Foreskin fibroblast (primary cell): ENCODE measurements at places on chromosomes 5 and 9.

DNA sequence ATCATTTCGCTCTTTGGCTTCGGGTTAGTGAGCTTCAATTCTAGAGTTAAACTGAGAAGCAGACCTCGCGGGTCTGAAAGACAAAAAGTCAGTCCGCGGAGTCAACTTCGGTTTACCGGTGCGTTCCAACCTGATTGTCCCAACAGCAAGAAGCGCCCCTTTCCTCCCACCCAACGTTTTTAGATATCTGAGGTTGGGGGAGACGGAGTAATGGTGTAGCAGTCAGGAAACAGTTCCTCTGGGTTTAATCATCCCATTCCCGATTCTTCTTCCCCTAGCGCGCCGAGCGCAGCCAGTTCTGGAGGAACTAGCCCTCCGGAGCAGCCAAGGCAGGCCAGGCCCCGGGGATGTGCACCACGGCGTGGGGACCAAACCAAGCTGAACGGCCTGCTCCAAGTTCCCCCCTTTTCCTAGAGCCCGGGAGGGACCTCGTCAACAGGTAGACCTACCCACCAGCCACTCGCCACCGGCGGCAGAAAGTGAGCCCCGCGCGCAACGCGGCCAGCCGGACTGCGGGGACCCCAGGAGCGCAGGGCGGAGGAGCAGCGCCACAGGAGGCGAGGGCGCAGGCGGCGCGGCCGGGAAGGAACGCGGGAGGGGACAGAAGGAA, 622 bp upstream of the ISL1 start:
- no peak for DNase-seq

- DNase-seq: no peak
These were observed 139.7 kb upstream of the PITX1 start for GRCh38 chr5:135173662-135174290.

- peak; percentile 40 for DNase-seq
These were observed 59.3 kb downstream of the SLC46A2 start for GRCh38 chr9:112831281-112831851.

- DNase-seq: no peak
These were observed 32.1 kb upstream of the HSD17B4 start for GRCh38 chr5:119420169-119420568.

- DNase-seq: no peak
These were observed 20.5 kb downstream of the RUSC2 start for GRCh38 chr9:35510383-35510753.

- no peak for DNase-seq
These were observed 20.4 kb downstream of the AKNA start for GRCh38 chr9:114367366-114367765.

- no peak for DNase-seq
These were observed 772.7 kb downstream of the PRELID2 start for GRCh38 chr5:145062280-145063062.

DNA sequence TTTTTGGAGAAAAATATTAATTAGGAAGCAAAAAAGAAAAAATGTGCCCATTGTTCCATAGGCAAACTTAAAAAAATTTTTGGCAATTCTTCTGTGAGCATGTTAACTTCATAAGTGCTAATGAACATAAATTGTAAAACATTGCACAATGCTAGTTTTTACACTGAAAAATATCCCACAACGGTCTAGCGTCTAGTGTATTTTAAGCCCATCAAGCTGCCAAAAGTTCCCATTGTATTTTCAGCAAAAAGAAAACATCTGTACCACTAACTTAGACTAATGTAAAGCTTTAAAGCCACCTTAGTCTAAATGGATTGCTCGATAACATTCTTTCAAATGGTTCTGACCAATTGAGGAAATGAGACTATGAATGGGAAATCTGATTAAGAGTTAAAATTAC, 2.8 kb downstream of the NR6A1 start:
- no peak for DNase-seq

DNA sequence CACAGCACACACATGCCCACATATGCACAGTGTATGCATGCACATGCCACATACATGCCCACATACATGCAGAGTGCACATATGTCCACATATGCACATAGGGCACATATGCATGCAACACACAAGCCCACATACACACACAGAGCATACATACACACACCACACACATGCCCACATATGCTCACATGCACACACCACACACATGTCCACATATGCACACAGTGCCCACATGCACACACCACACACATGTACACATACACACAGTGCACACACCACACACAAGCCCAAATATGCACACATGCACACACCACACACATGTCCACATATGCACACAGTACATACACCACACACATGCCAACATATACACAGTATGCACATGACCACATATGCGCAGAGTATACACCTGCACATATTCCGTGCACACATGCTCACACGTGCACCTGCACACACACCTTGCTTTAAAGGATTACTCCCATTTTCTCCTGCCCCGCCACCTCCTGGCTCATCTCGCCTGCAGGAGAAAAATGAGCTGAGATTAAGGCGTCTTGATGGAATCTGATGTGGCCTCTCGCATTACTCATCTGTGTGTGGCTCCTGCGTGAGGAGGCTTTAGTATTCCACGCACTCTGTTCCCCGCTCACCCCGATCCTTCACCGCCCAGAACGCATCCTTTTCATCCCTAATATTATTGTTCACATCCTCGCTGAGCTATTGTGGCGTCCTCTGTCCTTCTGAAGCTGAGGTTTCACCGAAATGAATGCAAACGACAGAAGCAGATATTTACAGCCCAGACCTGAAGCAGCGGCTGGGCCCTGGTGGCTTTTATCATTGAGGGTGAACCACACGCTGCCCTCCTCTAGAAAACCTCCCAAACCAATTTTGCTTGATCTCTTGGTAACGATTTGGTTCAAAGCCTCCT, 182.7 kb downstream of the OLFM1 start:
- no peak for DNase-seq

GRCh38 chr5:94751460-94751859, 133.0 kb downstream of the SLF1 start:
- DNase-seq: no peak

DNA sequence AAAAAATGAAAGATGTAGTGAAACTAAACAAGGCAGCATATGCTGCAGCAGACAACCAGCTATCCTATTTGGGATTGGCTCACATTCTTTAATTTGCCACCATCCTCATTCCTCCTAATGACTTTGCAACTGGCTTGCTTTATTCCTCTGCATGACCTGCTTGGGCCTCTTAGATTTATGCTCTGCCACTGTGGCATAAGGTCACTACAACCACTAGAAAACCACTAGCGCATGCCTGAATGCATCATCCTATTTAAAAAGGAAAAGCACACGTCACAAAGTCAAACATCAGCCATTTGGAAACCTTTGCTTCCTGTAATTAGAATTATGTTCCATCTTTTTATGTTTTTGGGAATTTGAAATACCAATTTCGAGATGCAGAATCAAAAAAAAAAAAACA, 40.8 kb upstream of the CCDC152 start:
- DNase-seq: peak; percentile 7

- no peak for DNase-seq
These were observed 19.1 kb upstream of the MVB12B start for GRCh38 chr9:126307322-126308061.

- peak; percentile 3 for DNase-seq
These were observed 99.3 kb upstream of the NIPBL start for GRCh38 chr5:36777105-36777757.

GRCh38 chr9:28215536-28216299, 642.4 kb upstream of the C9orf72 start:
- no peak for DNase-seq

GRCh38 chr9:133915534-133916158, 76.5 kb downstream of the VAV2 start:
- no peak for DNase-seq

- no peak for DNase-seq
These were observed 83.1 kb downstream of the FGF1 start for GRCh38 chr5:142602720-142603245.

- DNase-seq: no peak
These were observed 30.7 kb upstream of the TENT2 start for GRCh38 chr5:79581535-79581934.

- peak; percentile 57 for DNase-seq
These were observed 47.0 kb upstream of the TGFBR1 start for GRCh38 chr9:99057665-99058625.
